ENCODE measurements at places on chromosomes 1 and 21. TPM values are rescaled to one million over a fixed set of nuclear protein-coding genes. Genes with fewer than 3 reads are reported as not detected.
A peak's percentile ranks its signal among the peaks of the same experiment; 100 is the strongest.

DNA sequence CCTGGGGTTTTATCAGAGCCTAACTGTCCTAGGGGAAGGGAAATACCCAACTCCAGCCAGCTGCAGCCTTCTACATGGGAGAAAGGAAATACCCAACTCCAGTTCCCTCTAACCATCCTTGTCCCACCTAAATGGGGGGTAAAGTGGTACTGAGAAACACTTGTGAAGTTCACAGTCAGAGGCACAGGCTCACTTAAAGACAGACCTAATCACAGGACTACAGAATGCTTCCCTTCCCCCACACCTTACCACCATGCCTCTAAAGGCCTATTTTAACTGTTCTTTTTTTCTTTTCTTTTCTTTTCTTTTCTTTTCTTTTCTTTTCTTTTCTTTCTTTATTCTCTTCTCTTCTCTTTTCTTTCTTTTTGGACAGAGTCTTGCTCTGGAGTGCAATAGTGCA lies 324.6 kb downstream of the SPATA17 start:
- no peak for DNase-seq
- H3K27ac ChIP-seq, result no peak overlapping the region
- no peak overlapping the region for H3K4me3 ChIP-seq
- no peaks in the 10 kb centered on the region for H3K36me3 ChIP-seq
- no peaks in the 10 kb centered on the region for H3K27me3 ChIP-seq

GRCh38 chr1:186957314-186957713 lies 128.6 kb downstream of the PLA2G4A start:
- peaks cover 4% of the 10 kb centered on the region for H3K36me3 ChIP-seq
- no peak overlapping the region for H3K4me3 ChIP-seq
- H3K27ac ChIP-seq, result no peak overlapping the region
- no peaks in the 10 kb centered on the region for H3K27me3 ChIP-seq
- no peak for DNase-seq

- no peaks in the 10 kb centered on the region for H3K4me1 ChIP-seq
- no peaks in the 10 kb centered on the region for H3K36me3 ChIP-seq
- no peaks in the 10 kb centered on the region for H3K27me3 ChIP-seq
- no peak for DNase-seq
Observed at GRCh38 chr1:246946366-246946765, 14.6 kb upstream of the AHCTF1 start.

DNA sequence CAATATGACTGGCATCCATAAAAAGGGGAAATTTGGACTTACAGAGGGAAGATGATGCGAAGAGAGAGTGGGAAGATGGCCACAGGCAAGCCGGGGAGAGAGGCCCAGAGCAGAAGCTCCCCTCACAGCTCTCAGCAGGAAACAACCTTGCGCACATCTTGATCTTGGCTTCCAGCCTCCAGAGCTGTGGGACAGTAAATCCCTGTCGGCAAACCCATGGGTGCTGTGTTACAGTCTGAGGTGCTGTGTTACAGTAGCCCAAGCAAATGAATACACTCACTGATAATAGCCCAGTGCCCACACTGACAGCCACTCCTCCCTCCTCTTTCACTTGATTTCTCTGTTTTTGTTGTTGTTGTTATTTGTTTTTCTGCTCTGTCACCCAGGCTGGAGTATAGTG lies 22.4 kb downstream of the CDCA8 start:
- no peak overlapping the region for H3K4me3 ChIP-seq
- peaks cover 3% of the 10 kb centered on the region for H3K36me3 ChIP-seq
- DNase-seq, result no peak
- H3K27me3 ChIP-seq, result no peaks in the 10 kb centered on the region
- no peaks in the 10 kb centered on the region for H3K4me1 ChIP-seq
- H3K27ac ChIP-seq, result no peak overlapping the region

- H3K4me1 ChIP-seq, result peaks cover 6% of the 10 kb centered on the region
- no peak overlapping the region for H3K27ac ChIP-seq
- H3K4me3 ChIP-seq, result no peak overlapping the region
Observed at GRCh38 chr1:225980005-225980836, 18.9 kb downstream of the SDE2 start.

- peaks cover 3% of the 10 kb centered on the region for H3K4me1 ChIP-seq
- no peaks in the 10 kb centered on the region for H3K36me3 ChIP-seq
Observed at GRCh38 chr1:193408782-193409293, 222.4 kb upstream of the B3GALT2 start.

DNA sequence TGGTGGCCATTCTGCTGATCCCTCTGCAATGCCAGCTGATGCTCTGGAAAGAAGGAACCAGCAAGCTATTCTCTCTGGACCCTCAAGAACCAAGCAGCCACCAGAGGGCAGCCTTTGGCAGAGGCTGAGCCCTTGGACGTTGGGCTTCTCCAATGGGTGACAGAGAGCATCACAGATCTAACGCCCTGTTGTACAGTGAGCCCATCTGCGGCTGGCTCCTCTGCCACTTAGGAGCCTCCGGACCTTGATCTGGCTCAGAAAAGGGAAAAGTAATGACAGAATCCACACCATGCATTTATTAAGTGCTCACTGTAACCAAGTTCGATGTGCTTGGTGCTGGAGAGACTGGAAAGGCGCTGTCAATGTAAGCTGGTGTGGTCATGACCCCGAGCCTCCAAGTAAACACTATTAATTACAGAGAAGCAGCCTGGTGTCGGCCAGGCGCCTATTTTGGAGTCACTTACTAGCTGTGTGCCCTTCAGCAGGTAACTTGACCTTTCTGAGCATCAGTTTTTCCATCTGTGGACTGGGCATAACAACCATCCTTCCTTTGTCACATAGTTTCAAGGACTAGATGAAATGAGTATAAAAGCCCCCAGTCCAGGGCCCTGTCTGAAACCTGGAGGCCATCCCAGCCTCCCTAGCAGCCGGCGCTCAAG lies 34.9 kb downstream of the ECE1 start:
- peaks cover 51% of the 10 kb centered on the region for H3K4me1 ChIP-seq
- peak overlapping the region; percentile 79 for H3K27ac ChIP-seq
- no peak overlapping the region for H3K4me3 ChIP-seq
- no peaks in the 10 kb centered on the region for H3K27me3 ChIP-seq

The SPRR2F gene
- not detected for total RNA-seq

The HENMT1 gene
- not detected for total RNA-seq

DNA sequence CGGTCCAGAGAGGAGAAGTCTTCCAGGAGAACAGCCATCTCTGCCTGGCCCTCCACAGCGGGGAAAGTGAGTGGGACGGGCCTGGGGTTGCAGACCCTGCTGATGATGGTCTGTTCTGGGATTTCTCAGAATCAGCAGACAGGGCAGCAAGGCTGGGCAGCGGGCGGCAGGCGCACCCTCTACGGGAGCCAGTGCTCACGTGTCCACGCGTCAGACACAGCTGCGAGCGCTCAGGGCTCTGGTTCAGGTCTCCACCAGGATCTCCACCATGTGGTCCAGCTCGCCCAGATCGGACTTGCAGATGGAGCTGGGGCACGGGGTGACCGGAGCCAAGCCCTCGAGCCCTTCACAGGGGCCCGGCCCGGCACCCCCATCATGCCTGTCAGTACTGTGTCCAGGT lies 5.5 kb downstream of the CLCA4 start:
- no peaks in the 10 kb centered on the region for H3K27me3 ChIP-seq
- H3K36me3 ChIP-seq, result no peaks in the 10 kb centered on the region
- no peak overlapping the region for H3K27ac ChIP-seq
- no peaks in the 10 kb centered on the region for H3K4me1 ChIP-seq
- no peak overlapping the region for H3K4me3 ChIP-seq

The CD46 gene
- total RNA-seq, result 424 TPM

The SLC45A1 gene
- not detected for total RNA-seq

DNA sequence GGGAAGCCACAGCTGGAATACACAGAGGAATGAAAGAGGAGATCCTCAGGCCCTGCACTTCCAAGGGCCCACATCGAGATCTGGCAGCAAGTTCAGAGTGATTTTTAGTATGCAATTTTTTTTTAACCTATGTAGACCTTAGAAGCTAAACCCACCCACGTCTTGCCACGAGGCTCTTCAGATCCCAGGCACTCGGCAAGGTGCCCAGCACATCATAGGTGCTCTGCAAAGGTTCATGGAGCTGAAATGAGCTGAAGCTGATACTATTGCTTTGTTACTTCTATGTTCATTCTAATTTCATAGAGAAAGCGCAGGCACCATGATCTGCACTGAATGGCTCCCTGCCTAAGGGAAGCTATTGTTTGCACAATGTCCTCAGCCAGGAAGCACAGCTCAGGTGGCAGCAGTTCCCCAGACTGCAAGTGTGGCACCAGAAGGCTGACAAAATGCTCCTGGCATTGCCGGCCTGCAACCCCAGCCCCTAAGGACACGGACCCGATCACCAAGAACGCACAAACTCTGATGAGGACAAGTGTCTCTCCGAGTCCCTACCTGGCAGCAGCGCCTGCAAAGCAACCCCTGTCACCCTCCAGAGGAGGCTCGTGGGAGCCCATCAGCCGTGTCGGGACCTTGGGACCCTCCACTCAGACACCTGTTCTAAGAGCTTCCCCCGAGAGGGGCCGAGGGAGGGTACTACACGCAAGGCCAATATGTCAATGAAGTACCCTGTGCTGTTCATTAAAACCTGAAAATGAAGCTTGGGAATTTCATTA lies 264.2 kb downstream of the NPHP4 start:
- no peak overlapping the region for H3K27ac ChIP-seq
- H3K4me3 ChIP-seq, result no peak overlapping the region
- DNase-seq, result no peak
- peaks cover 4% of the 10 kb centered on the region for H3K27me3 ChIP-seq
- H3K4me1 ChIP-seq, result no peaks in the 10 kb centered on the region

DNA sequence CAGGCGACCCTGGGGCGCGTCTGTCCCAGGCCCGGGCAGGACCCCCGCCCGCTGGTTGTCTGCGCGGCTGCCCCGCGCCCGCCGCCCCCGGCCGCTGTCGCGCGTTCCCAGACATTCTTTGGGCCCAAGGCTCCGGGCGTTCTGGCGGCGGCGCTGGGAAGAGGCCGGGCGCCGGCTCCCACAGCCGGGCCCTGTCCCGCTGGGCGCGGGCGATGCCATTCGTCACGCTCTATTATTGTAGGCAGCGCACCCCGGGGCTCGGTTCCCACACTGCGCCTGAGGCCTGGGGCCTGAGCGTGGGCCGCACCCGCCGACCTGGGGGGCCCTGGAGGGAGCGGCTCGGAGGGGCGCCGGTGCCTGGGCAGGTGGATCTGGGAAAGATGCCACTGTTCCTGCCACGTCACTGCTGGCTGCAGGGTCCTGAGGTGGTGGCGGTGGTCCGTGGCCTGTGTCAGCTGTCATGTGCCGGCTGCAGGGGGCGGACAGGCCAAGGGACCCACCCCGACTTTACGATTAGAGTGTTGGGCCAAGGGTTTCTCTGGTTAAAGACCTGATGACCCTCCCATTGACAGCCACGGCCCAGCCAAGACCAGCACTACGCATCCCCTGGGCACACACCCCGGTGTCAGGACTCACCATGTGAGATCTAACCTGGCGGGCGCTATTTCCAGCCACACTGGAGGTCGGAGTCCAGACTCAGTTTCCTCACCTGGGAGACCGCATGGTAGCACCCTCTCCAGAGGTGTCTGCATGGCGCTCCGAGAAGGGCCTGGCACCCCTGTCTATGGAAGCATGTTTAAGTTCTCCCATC lies 55.1 kb upstream of the ADARB1 start:
- peak; percentile 48 for DNase-seq
- H3K27me3 ChIP-seq, result peaks cover 22% of the 10 kb centered on the region
- no peaks in the 10 kb centered on the region for H3K36me3 ChIP-seq
- H3K27ac ChIP-seq, result peak overlapping the region; percentile 29

Data from stomach (tissue), 19 donors.